ENCODE measurements at places on chromosomes 5 and 9.

GRCh38 chr9:8802242-8802641 is 1002.7 kb upstream of the DMAC1 start:
- no peak for DNase-seq

- DNase-seq: no peak
Observed at GRCh38 chr5:8905021-8905420, 640.9 kb downstream of the SEMA5A start.

DNA sequence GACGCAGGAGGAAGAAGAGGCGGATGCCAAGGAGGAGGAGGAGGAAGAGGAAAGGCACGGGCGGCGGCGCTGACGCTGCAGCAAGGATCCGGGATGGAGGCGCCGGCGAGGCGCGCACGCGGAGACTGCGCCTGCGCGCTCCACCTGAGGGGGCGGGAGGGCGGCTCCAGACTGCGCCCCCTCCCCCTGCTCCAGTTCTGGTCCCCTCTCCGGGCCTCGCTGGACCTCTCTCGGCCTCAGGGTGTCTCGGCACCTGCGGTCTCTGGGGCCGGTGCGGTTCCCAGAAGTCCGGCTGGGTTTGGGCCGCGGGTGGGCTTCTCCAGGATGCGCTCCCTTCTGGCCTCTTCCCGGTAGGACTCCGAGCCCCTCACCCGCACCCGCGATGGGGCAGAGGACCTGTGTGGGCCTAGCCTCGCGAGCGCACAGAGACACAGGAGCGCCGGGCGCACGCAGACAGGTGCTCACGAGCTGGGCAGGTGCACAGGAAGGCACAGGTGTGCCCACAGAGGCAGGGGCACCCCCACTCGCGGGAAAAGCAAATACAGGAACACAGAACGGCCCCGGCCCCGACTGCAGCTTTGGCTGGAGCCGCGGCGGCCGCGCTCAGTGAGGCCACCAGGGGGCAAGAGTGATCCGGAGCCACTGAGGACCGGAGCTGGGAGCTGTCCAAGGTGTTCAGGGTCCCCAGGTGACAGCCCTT is at the start of gene NPDC1:
NPDC1 (minus strand) TSS at position 90 of the 700 bp plus-strand sequence. CDS start 188 bp downstream, outside the sequence.
- peak; percentile 72 for DNase-seq

GRCh38 chr5:58268268-58268667 is 191.6 kb downstream of the PLK2 start:
- DNase-seq: no peak

DNA sequence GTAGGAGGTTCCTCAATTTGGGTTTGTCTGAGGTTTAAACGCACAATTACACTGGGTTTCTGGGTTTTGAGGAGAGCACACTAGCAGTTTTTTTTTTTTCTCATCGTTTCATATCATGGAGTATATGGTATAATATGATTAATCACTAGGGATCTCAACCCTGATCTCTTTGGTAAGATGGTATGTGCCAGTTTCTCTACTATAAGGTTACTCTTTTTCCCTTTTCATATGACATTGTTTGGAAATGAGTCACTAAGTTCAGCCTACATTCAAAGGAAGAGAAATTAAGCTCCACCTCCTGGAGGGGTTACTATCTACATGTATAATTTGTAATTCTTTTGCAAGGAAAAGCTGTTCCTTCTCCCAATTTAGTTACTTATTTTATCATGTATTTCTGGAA is 35.2 kb downstream of the MTRR start:
- DNase-seq: no peak

GRCh38 chr5:55959208-55959607 is 35.6 kb downstream of the IL6ST start:
- DNase-seq: no peak

DNA sequence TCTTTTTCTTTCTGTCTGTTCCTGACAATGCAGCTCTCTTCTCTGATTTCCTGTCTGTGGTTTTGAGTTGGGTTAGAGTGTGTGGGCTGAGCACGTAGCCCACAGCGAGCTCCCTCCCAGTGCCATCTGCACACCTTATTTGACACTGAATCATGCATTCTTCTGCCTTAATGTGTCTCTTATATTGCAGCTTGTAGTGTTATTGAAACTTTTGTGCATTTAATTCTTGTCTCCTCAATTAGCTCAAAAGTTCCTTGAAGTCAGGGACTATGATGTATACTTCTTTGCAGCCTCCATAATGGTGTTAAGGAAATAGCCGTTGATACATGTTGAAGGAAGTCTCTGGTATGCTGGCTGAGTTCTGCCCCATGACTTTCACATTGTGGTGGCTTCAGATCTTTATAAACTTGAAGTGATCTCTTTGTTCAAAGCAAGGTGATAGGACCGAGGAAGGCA is 576.2 kb upstream of the CLINT1 start:
- DNase-seq: peak; percentile 23

DNA sequence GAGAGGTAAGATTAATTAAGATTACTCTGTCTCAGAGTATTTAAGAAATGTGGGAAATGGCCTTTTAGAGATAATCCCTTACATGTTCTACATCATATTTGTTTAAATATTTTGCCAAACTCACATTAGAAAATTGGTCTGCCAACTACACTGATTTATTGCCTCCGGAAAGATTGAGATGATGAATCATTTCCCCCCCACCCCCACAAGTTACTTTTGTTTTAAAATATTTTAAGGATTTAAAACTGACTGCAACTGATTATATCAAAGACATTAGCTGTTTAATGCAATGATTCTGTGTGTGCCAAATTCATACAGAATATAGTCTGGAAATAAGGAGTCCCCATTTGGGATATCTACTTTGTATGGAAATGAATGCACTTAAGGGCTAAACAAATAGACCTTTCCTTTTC is 674.4 kb downstream of the PRR16 start:
- no peak for DNase-seq

DNA sequence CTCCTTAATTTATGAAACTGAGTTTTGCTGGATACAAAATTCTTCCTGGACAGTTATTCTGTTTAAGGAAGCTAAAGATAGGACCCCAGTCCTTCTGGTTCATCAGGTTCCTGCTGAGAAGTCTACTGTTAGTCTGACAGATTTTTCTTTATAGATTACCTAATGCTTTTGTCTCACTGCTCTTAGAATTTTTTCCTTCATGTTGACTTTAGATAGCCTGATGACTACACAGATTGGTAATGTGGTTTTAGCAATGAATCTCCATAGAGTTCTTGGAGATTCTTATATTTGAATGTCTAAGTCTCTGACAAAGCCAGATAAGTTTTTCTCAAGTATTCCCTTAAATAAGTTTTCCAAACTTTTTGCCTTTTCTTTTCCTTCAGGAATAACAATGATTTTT is 419.7 kb downstream of the CDH10 start:
- no peak for DNase-seq

DNA sequence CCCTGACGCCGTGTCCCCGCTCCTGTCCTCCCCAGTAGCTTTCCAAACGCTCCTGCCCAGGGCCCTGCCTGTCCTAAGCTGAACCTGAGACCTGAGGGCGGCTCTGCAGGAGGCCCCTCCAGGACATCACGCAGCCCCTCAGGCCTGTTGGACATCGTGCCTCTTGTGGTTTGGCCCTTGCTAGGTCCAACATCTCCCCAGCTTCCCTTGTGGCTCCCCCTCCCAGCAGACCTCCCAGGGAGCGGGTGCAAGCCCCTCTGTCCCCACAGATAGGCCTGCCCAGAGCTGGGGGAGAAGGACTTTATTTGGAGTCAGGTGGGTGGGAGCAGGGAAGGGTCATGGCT is 4.1 kb downstream of the OBP2B start:
- no peak for DNase-seq

DNA sequence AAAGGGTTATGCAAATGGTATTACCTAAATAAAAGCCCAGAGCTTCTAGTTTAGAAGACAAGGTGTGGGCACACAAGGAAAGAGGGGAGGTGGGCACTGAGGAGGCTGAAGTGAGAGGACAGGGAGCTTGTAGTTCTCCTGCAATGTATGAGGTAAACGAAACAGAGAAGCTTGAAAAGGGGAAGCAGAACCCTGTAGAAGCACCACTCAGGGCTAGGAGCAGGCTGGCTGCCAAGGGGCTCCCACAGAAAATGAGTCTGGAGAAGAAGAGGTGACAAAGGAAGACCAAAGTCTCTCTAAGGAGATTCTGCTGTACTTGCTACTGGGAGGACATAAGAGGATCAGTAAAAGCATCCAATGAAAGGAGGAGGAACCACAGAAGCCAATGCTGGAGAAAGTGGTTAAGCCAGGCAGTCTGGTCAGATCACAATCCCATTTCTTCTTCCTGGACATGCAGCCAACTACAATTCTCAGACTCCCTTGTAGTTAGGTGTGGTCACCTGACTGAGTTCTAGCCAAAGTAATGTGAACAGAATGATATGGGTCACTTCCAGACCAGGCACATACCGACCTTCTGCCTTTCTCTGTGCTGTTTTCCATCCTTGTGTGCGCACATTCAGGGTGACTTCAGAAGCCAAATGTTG is 174.5 kb upstream of the MAP3K1 start:
- DNase-seq: peak; percentile 15

DNA sequence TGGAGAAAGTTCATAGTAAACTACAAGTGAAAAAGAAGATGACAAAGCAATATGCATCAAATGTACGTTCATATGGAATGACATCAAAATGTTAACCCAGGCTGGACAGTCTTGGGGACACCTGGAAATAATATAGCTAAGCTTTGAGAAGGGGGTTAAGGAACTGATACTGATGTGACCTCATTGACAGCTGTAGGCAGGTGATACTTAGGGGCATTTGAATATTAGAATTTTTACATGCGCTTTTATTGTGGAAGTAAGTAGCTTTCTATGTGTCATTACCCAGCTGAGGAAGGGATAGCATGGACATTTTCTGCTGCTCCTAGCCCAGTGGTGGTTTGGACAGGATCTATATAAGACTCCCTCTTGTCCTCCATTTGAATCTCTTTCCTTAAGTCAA is 299.7 kb downstream of the CWC27 start:
- no peak for DNase-seq
